ENCODE measurements at places on chromosomes 7 and 10.

GRCh38 chr7:150962290-150962552 is 15.9 kb downstream of the KCNH2 start:
- DNase-seq, result no peak

DNA sequence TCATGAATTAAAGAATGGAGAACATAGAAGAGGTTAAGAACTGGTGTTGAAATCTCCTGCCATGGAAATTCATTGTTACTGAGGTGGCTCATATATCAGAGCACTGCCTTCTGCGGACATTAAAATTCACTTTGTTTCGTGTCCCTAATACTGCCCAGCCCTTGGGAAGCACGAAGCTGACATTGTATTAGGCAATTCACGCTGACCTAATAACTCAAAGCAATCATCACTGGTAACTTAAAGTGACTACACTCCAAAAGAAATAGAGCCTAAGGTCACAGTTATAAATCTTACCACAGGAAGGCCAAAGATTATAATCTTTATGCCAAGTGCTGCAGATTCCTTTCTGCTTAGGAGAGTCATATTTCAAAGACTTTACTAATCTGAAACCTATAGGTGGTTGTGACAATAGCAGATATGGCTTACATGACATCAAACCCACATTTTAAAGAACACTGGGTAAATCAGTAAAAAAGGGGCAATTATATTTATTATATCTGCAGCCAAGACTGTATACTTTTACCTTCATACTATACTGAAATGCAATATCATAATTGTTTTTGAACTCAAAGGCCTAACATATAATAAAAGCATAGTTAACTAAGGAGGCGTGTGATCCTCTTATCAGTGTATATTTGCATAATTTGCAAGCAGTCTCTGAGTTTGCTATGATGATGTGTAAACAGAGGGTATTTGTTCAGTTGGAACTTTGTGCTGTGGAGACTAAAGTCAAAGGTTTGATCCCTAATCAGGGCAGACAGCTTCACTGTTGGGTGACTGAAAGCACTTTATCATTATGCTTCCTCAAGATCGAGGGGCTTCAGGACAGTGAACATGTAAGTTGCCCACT is 51.9 kb upstream of the CAPZA2 start:
- no peak for DNase-seq

DNA sequence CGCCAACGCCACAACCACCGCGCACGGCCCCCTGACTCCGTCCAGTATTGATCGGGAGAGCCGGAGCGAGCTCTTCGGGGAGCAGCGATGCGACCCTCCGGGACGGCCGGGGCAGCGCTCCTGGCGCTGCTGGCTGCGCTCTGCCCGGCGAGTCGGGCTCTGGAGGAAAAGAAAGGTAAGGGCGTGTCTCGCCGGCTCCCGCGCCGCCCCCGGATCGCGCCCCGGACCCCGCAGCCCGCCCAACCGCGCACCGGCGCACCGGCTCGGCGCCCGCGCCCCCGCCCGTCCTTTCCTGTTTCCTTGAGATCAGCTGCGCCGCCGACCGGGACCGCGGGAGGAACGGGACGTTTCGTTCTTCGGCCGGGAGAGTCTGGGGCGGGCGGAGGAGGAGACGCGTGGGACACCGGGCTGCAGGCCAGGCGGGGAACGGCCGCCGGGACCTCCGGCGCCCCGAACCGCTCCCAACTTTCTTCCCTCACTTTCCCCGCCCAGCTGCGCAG is 424 bp downstream of the EGFR start:
- DNase-seq, result no peak

GRCh38 chr7:2034291-2035201 is 198.2 kb downstream of the MAD1L1 start:
- no peak for DNase-seq

GRCh38 chr10:341081-341740 is 206.0 kb downstream of the ZMYND11 start:
- no peak for DNase-seq

- DNase-seq, result no peak
Observed at GRCh38 chr10:70571636-70572439, 30.7 kb downstream of the PRF1 start.

DNA sequence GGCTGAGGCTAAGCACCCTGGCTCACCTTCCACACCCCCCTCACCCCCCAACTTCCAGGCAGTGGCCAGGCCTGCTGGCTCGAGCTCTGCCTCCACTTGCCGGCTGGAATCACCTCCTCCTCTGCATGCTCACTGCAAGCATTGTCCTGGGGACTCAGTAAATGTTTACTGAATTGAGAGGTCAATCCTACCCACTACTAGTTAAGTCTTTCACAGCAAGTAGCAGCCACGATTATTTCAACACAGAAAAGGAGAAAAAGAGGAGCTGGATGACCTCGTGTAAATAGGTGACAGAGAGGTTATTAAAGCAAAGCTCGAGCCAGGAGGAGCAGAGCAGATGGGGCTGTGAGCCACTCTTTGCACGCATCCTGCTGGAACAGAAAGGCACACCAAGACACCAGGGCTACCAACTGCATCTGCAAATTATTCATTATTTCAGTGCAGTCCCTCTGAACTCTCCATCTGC is 32.1 kb downstream of the HIPK2 start:
- DNase-seq, result no peak

DNA sequence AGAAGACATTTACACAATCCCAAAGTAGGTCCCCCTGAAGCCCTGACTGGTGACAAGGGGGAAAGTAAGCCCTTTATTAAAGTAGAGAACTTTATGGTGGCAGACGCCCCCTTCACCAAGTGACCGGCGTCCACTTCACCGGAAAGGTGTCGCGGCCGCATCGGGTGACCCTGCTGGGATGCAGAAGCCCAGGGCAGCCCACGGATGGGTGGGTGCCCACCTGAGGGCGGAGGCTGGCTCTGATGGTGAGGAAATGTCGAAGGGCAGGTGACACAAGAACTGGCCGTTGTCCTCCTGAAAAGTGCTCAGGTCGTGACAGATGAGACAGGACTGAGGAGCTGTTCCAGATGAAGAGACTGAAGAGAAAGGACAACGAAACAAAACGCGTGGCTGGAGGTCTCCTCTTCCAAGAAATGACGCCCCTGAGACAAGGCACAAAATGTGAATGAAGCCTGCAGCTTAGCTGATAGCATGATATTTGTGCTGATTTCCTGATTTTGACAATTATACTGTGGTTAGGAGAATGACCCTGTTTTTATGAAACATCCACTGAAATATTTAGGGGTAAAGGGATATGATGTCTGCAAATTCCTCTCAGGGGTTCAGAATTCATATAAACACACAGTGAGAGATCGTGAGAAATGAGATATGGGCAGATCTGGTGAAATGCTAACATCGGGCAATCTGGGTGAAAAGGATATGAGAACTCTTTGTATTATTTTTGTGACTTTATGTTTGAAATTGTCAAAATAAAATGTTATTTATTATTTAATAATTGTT is 123.9 kb downstream of the PRKAG2 start:
- DNase-seq, result no peak

- no peak for DNase-seq
Observed at GRCh38 chr10:1130995-1131790, 75.0 kb downstream of the WDR37 start.

- no peak for DNase-seq
Observed at GRCh38 chr10:101295261-101295660, 58.7 kb upstream of the BTRC start.

DNA sequence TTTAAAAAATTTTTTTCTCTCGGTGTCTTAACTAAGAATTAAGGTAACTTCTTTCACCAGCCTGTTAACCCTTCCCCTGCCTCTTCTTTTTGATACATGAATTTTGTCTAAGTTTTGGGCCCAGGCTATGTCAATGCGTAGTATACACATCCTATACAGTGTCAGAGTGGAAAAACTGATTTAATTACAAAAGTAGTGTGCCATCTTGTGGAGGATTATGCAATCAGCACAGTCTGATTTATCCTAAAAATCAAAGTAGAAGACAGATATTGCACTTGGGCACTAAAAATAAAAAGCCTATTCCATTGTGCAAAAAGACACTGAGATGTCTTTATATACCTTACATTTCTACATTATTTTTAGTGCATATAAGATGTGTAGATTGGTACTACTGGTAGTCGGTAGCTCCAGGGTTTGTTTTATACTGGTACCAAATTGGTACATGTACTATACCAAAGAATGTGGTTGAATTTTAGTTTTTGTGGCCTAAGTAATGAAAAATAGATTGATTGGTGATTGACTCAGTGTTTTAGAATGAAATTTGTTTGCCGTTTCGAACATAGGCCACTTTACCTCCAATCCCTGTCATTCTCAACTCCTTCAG is 96.6 kb downstream of the MKLN1 start:
- DNase-seq, result peak; percentile 20

- no peak for DNase-seq
Observed at GRCh38 chr7:143408686-143409561, at the start of gene EPHA1. Gene EPHA1 (minus strand): TSS chr7:143408856. CDS start chr7:143408805, 51 bp downstream.

GRCh38 chr10:5560142-5560816 is 35.5 kb downstream of the CALML3 start:
- no peak for DNase-seq

DNA sequence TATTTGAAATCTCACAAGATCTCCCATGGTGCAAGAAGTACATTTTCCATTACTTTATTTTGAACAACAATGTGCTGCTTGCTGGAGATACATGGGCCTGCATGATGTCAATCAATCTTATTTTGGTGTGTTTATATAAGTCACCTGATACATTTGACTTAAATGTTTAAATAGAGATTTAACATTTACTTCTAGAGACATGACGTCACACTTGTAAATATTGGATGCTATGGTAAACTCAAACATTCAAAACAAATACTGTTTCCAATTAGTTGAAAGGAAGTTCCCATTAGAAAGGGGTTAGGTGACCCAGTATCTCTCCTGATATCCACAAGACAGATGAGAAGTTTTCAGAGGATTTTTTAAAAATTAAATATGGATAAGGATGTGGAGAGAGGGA is 214.5 kb downstream of the NSUN6 start:
- DNase-seq, result no peak

DNA sequence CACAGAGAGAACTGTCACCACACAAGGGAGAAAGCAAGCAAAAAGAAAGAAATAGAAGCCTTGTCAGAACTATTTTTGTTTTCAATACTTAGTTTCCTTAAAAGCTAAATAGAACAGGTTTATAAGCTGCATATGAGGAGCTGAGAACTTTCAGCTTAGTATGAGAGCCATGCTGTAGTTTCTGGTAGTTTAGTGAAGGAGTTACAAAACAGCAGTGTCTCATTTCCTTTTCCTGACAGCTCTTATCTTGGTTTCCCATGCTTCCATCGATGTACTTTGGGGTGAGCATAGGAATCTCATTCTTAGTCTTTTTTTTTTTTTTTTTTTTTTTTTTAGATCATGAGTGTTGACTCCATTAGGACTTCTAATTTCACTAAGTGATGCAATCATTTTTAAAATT is 8.6 kb upstream of the CHRM2 start:
- no peak for DNase-seq

- DNase-seq, result no peak
Observed at GRCh38 chr10:72418679-72419078, 64.0 kb upstream of the DNAJB12 start.

- DNase-seq, result no peak
Observed at GRCh38 chr10:124242365-124242764, 149.0 kb upstream of the CHST15 start.

- no peak for DNase-seq
Observed at GRCh38 chr7:46214526-46214925, 293.5 kb upstream of the IGFBP3 start.

DNA sequence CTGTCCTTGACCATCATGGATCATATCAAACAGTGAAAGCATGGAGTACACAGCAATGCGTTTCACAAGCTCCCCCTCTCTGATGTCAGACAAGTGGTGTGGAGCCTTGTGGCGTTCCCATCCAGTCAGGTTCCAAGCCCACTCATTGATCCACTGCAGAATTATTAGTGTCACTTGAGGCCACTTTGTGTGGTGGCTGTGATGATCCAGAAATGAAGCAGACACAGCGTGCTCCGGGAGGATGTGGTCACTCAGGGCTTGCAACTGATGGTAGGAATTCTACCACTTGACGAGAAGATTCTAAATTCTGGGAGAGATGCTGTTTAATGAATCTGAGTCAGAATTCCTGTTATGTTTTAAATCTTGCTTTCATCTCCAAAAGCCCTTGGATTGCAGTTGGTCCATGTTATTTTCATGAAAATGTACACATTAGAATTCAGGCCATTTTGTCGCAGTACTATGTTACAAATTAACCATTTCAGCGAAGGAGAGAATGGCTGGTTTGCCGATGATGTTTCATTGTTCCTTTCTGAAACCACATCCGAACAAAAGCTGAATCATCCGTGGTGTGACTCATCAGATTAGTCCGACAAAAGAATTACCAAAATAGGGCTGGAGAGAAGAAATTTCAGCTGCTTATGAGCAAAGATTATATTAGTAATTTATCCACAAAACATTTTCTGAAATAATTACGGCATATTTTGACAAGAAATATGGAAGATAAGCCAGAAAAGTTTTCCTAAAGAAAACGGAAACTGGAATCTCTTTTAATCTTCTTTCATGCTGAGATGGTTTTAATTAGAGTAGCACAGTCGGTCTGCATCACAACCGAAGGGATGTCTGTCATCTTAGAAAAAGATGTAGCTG is 48.1 kb downstream of the INSYN2A start:
- DNase-seq, result peak; percentile 77

DNA sequence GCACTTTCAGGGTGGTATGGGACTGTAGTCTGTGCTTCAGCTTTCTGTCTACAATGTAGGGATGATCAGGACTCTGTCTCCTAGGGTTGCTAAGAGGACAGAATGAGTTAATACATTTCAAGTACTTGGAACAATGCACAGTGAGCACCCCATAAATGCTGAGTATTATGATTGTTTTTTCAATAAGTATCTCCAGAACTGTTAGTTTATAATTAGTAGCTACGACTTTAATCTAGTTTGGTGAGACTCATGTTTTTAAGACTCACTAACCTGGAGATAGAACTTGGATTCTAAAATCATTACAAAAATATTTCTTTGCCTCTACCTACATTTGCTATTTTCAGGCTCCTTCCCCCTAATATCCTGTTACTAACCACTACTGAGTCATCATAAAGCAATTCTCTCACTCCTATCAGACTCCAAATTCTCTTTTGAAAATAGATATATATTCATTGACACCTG is 95.3 kb downstream of the CPED1 start:
- DNase-seq, result no peak

DNA sequence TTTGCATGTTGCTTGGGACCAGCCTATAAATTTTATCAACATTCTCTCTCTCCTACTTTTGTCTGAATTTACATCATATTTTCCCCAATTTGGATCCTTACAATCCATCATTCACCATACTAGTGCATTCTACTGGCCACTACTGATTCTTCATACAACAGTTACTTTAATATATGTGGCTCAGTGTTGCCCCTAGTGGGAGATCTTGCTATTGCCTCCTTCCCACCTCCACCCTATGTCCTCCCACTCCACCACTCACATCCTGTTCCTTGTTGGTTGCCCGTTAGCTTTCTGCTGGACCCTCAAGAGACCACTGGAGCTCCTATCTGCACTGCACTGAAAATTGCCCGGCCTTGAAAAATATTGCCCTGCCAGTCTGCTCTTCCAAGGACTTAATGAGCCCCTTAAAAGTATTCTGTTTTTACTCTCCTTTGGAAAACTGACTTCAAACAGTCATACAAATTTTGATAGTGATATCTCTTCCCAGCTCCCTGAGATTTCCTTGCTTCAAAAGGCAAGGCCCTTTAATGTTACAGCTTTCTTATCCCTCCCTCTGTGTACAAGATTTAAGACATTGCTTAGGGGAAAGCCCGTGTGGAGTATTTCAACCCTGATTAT is 243.2 kb upstream of the TMEM229A start:
- no peak for DNase-seq

GRCh38 chr7:135843214-135843613 is 94.6 kb upstream of the FAM180A start:
- DNase-seq, result no peak

All from GM04504 (cell line).